Activated CD8-positive, alpha-beta memory T cell treated with anti-CD3 and anti-CD28 coated beads, Interleukin-2, amount 50 U/mL, for 48 hours (primary cell): ENCODE measurements at places on chromosomes 16 and 17.
A peak's percentile ranks its signal among the peaks of the same experiment; 100 is the strongest.

DNA sequence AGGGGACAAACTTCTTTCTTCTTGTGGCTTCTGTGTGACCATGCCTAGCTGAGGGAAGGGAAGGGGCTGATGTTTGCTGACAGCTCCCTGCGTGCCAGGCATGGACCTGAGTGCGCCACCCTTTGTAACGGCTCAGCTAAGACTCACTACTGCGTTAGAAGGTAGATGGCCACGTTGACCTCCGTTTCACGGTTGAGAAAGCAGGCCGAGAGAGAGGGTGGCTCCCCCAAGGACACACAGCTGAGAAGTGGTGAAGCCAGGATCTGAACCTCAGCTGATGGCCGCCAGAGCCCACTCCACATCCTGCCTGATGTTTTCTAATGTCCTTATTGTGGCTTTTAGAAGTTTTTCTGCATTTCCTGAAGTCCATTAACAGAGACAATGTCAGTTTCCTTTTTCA lies 45.1 kb downstream of the RGS9 start:
- DNase-seq: peak; percentile 59

DNA sequence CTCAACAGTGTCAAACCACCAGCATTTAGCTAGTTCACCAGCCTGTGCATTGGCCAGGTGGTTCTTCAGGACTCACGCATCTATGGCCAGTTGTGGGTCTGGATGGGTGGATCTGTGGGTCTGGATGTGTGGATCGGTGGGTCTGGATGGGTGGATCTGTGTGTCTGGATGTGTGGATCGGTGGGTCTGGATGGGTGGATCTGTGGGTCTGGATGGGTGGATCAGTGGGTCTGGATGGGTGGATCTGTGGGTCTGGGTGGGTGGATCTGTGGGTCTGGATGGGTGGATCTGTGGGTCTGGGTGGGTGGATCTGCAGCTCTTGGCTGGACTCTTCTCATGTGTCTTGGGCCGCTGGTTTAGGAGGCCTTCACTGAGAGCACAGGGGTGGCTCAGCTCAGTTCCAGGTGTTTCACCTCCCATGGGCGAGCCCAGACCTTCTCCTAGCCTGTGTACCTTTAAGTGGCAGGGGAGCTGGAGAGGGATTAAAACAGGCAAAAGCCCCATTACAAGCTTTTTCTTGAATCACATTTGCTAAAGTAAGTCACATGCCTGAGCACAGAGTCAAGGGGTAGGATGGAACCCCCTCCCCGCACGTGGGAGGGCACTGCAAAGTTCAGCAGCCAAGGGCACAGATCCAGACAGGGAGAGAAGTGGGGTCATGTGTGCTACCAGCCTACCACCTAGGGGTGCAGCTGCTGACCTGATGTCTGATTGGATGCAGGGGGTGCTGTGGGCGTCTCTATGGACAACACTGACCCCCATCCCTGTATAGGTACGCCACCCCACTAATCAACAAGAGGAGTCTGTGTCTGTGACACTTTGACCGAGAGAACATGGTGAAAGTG lies 3.4 kb upstream of the NUBP1 start:
- peak; percentile 47 for DNase-seq

- DNase-seq: no peak
Measured at GRCh38 chr17:80938556-80938955, 53.1 kb upstream of the CHMP6 start.

- peak; percentile 60 for DNase-seq
Measured at GRCh38 chr17:41404024-41404671, 6.7 kb upstream of the KRT31 start.

- no peak for DNase-seq
Measured at GRCh38 chr16:24218299-24218698, 37.8 kb upstream of the CACNG3 start.

GRCh38 chr16:27109666-27110523 lies 43.2 kb downstream of the C16orf82 start:
- DNase-seq: peak; percentile 98

DNA sequence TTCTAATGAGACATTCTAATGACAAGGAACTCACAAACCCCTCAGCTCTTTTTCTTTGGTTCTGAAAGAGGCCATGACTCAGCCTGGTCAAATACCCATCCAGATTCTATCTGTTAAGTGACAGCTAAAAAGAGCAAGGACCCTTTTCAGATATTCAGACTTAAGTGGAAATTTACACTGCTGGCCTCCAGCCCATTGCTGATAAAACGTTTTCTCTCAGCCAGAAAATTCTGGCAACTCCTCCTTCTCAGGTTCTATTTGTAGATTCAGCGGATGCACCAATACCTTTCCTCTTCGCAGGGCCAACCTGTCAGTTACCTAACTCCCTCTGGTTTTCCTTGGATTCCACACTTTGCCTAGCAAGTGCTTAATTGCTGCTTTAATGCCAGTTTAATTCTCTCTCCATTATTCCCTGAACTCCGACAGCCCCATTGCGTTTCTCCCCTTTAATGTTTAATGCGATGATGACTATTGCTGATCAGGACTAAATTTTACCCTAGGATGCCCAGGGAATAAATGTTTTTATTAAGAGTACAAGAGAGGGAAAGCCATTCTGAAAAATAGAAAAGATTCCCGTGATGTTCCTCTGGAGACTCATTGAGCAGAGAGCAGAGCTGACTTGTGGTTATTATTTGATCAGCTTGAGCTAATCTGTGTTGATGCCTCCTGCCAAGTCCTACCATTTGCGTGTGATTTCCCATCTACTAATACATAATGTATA lies 35.9 kb upstream of the TOM1L1 start:
- DNase-seq: no peak

- no peak for DNase-seq
Measured at GRCh38 chr16:63323722-63324705, 1287.8 kb upstream of the CDH8 start.

- DNase-seq: no peak
Measured at GRCh38 chr16:81697616-81698309, 81.3 kb upstream of the PLCG2 start.

GRCh38 chr16:19817875-19818274 lies 66.8 kb downstream of the GPRC5B start:
- no peak for DNase-seq

- no peak for DNase-seq
Measured at GRCh38 chr17:4986403-4986802, 1.1 kb downstream of the CAMTA2 start.

DNA sequence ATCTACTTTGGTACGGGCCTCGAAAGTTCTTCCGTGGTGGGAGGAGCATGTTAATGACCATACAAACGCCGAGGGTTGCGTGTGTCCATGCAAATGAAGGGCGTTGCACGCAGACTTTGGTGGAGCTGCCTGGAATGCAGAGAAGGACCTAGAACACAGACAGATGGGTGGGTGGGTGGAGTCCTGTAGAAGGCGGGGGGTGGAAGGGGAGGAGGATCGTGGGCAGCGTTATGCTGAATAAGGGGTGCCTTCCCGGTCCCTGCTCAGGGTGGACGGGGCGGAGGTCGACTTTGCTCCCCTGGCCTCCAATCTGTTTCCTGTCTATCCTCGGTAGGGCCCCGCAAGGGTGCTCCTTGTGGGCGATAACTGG lies 795 bp upstream of the PAQR4 start:
- DNase-seq: no peak

- no peak for DNase-seq
Measured at GRCh38 chr17:44024853-44025252, 10.1 kb upstream of the TMEM101 start.

DNA sequence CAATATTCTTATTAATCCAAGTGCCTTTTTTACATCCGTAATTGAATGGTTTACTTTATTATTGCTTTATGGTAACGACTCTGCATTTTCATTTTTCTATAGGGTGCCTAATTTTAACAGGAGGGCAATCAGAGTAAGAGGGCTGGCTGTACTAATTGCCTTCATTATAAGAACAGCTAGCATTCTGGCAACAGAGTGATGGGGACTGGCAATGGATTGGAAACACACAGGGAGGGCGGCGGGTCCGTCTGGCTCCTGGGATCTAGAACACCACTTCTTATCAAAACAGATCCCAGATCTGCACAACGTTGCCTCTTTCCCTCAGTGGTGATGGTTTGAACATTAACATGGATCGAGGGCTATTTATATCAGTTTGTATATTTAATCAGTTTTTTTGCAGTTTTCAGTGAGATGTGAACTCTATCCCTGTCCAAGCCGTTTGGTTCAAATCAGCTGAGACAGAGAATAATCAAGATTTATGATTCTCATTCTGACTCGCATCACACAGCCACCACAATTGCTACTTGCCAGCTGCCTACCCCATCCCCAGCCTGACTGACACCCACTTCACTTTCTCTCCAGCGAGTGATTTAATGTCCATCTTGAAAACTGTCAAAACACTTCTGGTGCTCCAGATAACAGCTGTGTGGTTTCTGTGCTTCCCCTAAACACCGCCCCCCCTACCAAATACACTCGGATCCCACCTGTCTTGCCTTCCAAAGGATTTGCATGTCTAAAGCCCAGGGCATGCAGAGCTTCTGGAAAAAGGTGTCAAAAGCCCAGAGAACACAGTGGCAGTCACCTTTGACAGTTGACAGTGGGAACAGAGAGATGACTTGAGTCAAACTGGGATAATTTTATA lies 327.9 kb downstream of the HS3ST4 start:
- DNase-seq: no peak

GRCh38 chr16:17382949-17383863 lies 87.6 kb downstream of the XYLT1 start:
- DNase-seq: no peak

- no peak for DNase-seq
Measured at GRCh38 chr16:49055824-49056545, 225.7 kb downstream of the CBLN1 start.

GRCh38 chr17:16329519-16330271 lies 23.6 kb downstream of the CENPV start:
- DNase-seq: no peak

GRCh38 chr17:39235555-39236449 lies 10.1 kb upstream of the STAC2 start:
- no peak for DNase-seq

DNA sequence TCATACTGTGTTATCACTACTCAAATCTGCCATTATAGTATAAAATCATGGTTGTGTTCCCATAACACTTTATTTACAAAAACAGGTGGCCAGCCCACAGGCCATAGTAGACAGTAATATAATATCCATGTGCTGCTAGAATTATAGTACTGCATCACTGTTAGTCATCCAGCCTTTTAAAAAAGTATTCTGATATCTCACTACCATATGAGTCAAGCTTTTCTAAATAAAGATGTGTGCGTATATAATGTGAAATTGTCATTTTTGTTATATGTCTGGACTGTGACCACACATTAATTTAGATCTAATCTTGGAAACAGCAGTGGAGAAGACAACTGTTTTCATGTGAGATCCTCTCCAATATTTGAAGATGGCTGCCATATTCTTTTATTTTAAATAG lies 1049.1 kb upstream of the GOT2 start:
- DNase-seq: no peak

DNA sequence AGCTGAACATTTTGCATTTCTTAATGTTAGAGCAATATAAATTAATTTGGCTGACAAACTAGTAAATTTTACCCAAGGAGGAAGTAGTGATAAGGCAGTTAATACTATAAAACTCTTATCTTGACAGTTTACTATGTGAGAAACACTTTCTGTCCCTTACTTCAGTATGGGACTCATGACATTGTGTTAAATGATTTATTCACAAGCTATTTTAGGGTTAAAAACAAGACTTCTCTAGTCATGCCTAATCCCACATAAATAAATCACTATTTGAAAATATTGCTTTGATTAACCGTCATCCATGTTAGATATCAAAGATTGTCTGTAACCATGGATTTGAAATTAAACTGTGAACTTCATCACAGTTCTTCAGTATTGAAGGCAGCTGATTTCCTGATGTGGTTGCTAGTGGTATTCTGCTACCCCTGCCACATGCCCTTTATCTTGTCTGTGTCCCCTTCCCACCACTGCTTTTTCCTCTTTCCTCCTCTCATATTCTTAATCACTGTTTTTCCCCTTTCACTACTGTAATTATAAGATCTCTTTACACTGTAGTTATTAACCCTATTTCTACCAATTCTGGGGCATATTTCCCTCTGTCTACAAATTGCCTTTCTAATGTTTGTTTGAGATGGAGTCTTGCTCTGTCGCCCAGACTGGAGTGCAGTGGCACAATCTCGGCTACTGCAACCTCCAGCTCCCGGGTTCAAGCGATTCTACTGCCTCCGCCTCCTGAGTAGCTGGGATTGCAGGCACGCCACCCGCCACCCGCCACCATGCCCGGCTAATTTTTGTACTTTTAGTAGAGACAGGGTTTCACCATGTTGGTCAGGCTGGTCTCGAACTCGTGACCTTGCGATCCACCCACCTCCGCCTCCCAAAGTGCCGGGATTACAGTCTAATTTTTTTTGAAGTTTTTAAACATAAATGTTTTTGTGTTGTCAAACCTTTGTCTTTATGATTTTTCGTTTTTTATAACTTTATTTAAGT lies 95.6 kb downstream of the STXBP4 start:
- DNase-seq: no peak

DNA sequence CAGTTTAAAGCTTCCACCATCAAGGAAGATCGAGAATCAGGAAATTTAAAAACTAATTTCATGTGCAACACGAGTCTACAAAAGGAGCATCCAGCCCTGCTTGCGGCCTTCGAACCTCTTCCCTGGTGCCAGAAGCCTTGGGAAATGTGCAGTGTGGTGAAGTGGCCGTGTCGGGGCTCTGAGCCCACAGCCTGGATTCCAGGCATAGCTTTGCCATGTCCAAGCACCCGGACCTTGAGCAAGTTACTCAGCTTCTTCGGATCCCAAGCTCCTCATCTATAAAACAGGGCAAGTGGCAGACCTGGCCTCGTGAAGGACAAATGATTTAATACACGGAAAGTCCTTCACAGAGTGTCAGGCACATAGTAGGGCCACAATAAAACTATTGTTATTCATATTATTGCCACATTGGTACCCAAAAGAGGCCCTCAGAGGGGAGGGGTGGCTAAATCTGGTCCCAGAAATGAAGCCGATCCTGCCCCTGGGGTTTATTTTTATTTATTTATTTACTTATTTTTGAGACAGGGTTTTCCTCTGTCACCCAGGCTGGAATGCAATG lies 34.8 kb downstream of the COTL1 start:
- DNase-seq: no peak

DNA sequence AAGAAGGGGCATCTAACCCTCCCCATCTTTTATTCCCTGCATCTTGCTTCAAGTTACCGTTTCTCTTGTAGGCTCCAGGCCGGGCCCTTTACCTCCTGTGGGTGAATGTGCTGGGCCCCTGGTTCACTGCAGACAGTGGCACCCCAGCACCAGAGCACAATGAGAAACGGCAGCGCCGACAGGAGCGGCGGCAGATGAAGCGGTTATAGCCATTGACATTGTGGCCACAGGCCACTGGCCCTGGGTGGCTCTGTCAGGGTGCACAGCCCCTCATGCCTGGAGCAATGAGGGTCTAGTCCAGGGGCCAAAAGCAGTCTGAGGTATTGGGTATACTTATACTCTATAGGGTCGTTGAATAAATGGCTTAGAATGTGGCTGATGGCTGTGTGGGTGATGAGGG lies 2.0 kb downstream of the TMEM208 start:
- no peak for DNase-seq

- DNase-seq: no peak
Measured at GRCh38 chr17:35438433-35438832, 6.1 kb upstream of the SLFN12 start.

GRCh38 chr17:69669441-69670178 lies 255.1 kb downstream of the MAP2K6 start:
- DNase-seq: no peak
